ENCODE measurements at places on chromosomes 11 and 22.

DNA sequence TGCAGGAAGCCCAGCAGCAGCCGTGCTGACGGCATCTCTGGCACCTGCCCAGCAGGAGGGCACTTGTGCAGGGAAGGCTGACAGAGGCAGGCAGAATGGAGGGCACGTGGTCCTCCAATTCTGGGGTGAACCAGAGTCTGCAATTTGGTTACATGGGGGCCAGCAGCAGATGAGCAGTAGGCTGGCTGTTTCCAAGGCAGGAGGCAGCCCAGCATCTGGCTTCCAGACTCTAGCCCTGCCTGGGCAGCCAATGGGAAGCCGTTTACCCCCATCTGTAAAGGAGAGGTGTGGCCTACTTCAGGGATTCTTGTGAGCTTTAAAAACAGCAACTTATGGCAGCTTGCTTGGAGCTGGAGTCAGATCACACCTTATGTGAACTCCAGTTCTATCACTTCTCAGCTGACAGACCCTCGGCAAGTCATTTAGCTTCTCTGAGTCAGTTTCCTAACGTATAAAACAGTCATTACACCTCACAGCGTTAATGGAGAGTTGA, 27.9 kb upstream of the RASL10A start:
- DNase-seq, result peak; percentile 85

DNA sequence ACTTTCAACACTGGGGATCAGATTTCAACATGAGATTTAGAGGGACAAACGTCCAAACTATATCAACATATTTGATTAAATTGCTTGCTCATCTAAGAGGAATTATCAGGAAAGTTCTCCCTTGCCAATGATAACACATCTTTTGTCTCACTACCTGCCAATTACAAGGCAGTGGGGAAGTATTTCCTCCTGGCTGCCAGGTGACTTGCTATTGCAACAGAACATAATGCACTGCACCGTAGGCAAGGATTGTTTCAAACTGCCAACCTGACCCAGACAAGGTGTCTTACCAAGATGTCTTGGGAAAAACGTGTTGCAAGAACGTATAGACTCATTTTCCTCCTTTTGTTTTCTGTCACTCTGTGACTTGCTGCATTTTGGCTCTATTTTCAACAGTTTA, 711.6 kb downstream of the METTL15 start:
- no peak for DNase-seq

GRCh38 chr11:58845386-58845785, 882 bp upstream of the GLYATL2 start:
- no peak for DNase-seq

- no peak for DNase-seq
These were observed 90.4 kb upstream of the YWHAH start for GRCh38 chr22:31853736-31854495.

DNA sequence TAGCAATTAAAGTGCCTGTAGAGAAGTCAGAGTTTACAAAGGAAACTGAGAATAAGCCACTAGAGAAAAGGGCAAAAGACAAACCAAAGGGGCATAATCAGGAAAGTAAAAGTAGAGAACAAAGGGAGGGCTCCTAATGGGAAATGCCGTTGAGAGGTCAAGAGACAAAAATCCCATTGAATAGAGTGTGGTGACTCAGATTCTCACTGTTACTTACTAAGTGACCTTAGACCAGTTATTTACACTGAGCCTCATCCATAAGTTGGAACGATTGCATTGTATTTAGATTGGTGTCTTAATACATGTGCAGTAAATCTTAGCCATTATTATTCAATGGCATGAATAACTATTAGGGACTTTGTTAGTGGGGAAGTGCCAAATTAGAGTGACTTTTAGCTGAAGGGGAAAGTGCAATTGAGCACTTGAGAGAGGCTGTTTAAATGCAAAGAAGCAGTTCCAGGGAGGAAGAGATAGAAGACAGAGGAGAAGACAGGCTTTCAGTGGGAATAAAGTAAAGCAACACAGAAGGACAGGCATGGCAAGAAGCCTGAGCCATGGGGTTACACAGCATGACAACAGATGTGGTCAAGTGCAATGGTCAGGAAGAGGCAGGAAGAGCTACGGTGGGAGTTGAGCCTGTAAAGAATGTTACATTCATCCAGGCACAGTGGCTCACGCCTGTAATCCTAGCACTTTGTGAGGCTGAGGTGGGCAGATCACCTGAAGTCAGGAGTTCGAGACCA, 82.6 kb downstream of the UBASH3B start:
- no peak for DNase-seq

GRCh38 chr22:30313527-30314363, 13.0 kb downstream of the TBC1D10A start:
- DNase-seq, result no peak

DNA sequence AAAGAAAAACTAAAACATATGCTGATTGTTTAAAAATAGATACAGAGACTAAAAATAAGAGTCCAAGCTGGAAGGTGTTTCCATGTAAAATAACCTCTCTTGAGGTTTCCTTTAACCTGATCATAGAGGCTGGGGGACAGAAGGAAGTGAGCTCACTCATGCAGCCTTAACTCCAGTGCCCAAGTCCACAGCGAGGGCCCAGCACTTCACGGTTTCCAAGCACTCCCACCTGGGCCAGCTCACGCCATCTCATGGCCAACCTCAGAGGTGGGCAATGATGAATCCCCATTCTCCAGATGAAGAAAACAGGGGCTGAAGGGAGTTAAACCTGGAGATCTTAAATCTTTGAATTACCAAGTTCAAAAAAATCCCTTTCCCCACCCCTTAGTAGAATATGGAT, 14.9 kb upstream of the TFIP11 start:
- DNase-seq, result no peak

DNA sequence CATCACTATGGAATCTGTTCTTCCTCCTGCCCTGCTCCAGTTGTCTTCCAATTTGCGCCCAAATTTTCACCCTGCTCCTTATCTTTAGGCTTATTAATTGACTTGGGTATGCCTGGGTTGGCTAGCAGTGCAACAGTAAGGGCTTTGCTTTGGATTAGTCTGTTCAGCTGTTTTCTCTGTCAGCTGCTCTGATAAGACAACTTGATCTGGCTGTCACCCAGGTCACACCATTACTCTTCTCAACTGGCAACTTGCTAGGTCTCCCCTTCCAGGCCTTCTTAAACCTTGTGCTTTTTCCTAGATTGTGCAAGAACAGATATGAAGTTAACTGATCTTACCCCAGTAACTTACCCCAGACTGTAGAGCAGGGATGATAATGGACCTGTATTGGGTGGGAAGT, 357.8 kb upstream of the LARGE1 start:
- DNase-seq, result no peak

GRCh38 chr11:60098508-60098907, 10.0 kb downstream of the MS4A2 start:
- DNase-seq, result no peak

- no peak for DNase-seq
These were observed 27.1 kb downstream of the RSPH14 start for GRCh38 chr22:23114721-23115020.

DNA sequence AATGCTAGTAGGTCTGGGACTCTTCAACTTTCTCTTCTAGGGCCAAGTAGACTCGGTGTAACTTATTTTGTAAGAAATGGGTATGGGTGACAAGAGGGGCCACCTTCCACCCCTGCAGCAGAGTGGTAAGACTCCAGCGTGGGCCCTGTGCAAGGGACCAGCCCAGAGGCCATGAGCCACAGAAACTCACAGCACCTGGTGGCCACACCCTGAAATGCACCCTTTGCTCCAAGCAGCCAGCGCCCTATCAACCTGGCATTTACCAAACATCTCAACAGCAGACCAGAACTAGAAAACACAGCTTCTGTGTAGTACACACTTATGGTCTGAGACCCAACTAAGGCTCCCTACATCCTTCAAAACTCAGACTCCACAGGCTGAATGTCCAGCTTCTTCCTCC, 5.7 kb downstream of the CDCA5 start:
- DNase-seq, result peak; percentile 78

DNA sequence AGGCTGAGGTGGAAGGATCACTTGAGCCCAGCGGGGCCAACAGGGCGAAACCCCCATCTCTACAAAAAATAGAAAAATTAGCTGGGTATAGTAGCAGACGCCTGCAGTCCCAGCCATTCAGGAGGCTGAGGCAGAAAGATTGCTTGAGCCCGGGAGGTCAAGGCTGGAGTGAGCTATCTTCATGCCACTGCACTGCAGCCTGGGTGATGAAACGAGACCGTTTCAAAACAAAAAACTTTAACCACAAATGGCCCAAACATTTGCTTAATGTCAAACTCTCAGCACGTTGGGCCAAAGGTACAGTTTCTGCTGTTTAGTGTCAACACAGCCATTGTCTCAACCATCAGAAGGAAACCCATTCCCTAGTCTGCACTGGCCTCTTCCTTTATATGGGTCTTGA, 69.2 kb upstream of the TTC12 start:
- DNase-seq, result no peak

DNA sequence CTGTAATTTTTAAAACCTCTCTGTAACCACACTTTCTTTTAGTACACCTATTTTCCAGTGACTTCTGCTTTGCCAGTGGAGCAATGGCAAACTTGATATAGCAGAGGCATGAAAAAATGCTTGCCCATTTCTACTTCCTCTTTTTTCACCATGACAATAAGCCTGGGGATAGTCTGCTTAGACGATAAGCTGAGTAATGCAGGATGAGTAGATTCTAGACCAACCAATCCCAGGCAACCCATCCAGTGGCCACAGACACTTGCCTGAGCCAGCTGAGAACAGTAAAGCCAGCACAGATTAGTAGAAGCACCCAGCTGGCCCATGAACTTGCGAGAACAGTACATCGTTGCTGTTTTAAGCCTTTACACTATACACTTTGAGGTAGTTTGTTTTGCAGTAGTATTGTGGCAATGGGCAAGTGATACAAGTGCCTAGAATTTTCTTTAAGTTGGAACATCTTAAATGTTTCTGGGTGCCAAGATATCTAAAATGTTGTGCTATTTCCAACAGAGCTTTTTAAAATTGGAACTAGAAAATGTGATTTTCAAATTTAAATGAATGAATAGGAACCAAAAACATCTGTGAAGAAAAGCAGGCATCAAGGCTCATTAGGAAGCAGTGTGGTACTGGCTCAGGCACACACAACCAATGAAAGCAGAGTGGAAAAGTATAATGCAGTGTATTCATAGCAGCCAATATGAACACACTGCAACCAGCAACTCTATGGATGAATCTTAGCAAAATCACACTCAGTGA, 37.7 kb downstream of the DDI1 start:
- no peak for DNase-seq

GRCh38 chr22:20788627-20789344, 14.9 kb downstream of the SERPIND1 start:
- DNase-seq, result no peak

- no peak for DNase-seq
These were observed 11.6 kb downstream of the CPSF7 start for GRCh38 chr11:61418136-61418535.

- DNase-seq, result no peak
These were observed 519.6 kb downstream of the METTL15 start for GRCh38 chr11:28627690-28628255.

GRCh38 chr11:112835591-112836255, 125.5 kb upstream of the NCAM1 start:
- no peak for DNase-seq

- peak; percentile 47 for DNase-seq
These were observed 1.4 kb downstream of the KCNC1 start for GRCh38 chr11:17735818-17736578.

DNA sequence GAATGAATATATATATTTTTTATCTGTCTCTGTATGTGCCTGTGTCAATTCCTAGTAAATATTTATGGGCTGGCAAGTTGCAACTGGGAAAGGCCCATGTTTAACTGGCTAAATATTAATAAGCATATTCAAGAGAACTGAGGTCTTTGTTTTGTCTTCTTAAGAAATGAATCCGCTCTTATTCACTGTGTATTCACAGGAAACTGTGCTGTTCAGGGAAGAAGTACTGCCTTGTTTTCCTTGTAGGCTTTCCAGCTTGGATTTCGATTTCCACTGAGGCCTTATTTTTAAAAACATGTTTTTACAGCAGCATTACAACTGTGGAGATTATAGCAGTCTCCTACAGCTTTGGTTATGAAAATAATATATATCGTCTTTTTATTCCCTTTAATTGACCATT, 64.7 kb downstream of the LDLRAD3 start:
- no peak for DNase-seq

DNA sequence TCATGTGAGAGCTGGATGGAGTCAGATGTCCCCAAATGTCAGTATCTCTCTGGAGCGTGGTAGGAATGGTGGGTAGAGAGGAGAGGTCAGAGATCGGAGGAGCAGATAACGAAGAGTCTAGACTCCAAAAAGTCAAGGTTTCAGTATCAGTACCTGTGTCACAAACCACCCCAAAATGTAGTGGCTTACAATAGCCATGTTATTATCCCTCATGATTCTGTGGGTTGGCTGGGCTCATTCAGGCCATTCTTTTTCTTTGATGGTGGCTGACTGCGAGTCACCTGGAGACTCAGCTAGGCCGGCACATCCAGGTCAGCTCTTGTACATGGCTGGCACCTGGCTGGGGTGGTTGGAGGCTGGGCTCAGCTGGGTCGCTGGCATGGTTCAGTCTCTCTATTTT, 7.3 kb upstream of the SSTR3 start:
- DNase-seq, result no peak

DNA sequence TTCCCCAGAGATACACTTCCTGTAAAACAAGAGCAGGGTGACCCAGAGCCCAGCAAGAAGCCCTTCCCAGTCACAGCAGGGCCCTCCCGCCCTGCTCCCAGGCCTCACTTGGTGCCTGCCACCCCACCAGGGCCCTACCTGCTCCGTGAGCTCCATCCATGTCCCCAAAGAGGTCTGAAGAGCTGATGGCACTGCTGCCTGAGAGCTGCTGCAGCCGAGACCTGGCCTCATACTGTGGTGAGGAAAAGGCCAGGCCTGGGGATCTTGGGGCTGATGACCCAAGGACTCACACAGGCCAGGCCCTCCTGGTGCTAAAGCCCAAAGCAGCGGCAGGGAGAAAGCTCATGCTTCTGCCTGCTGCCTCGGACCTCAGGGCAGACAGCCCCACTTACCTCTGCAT, 10.3 kb downstream of the ARFGAP2 start:
- no peak for DNase-seq

GRCh38 chr11:11293798-11294550, 59.1 kb downstream of the CSNK2A3 start:
- no peak for DNase-seq

- DNase-seq, result no peak
These were observed 14.2 kb upstream of the PIK3C2A start for GRCh38 chr11:17221968-17222367.

GRCh38 chr11:95486979-95487378, 256.0 kb upstream of the SESN3 start:
- DNase-seq, result no peak

DNA sequence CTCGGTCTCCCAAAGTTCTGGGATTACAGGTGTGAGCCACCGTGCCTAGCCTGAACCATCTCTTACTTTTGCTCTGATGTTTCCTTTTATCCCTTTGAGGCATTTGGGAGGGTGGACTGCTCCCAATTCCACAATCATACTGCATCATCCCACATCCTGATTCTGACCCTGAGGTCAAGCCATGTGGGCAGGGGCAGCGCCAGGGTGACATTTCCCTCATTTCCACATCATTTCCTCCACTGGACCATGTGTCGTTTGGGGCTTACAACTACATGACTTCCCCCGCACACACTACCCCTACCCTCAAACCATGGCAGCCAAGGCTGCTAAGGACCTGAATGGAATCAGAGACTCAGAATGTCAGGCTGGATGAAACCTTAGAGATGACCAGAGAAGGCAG, 26.4 kb upstream of the ZBTB16 start:
- DNase-seq, result no peak

All from upper lobe of right lung (tissue), 1 donor.